H54 (cell line): ENCODE measurements at places on chromosomes 7 and 10.

GRCh38 chr10:11702264-11702663 is 39.9 kb upstream of the ECHDC3 start:
- DNase-seq: no peak

DNA sequence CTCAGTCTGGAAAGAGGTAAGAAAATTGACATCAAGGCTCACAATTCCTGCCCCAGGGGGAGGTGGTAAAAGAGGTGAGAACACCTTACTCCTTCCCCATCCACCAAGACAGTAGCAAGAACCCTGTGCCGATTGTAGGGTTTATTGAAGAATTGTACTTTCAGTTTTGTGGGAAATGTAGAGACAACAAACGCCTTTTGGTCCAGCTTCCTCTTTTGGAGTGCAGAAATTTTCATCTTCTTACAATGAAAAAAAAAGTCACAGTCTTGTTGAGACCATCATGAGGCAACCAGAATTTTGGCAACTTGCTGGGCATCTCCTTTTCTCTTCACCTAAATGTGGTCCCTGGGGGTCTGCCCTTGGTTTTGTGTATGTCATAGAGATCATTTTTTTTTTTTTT is 217.7 kb downstream of the TMEM178B start:
- DNase-seq: no peak

DNA sequence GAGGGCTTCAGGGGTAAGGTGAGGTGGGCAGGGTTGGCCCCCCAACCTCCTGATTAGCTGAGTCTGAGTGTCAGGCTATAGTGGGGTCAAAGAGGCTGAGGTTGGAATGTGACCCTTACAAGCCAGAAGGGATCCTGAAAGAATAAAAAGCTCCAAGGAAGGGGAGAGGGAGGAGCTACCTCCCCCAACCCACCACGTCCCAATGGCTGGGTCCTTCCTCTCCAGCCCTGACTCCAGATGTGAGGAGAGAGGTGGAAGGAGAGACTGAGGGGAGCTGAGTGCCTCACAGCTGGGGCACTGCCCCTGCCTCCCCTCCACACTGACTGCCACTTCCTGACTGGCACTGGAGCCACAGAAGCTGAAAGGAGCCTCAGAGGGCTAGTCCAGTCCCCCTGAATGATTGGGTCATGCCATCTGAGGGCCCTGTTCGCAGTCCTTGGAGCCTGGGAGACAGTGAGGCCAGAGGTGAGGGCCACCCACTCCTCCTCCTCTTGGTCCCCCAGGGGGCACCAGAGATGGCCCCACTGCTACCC is 20.6 kb downstream of the IMPDH1 start:
- no peak for DNase-seq

DNA sequence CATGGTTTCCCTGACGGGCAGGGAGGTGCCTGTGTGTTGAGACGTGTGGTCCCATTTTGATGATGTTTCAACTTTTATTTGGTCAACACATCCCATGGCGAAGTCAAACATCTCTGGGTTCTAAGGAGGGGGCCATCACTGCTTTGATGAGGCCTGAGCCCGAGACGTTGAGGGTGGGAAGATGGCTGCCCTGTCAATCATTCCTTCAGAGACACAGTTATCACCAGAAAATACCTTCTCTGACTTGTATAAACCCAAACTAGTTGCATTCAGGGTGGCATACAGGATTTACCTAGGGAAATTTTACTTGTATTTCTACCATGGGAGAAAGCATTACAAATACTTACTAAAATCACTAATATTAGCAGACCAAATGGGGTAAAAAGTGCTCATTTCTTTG is 64.6 kb downstream of the VOPP1 start:
- no peak for DNase-seq

GRCh38 chr10:23442936-23443335 is 4.1 kb downstream of the OTUD1 start:
- peak; percentile 45 for DNase-seq

- no peak for DNase-seq
These were observed 79.7 kb downstream of the ATE1 start for GRCh38 chr10:121848082-121848481.

DNA sequence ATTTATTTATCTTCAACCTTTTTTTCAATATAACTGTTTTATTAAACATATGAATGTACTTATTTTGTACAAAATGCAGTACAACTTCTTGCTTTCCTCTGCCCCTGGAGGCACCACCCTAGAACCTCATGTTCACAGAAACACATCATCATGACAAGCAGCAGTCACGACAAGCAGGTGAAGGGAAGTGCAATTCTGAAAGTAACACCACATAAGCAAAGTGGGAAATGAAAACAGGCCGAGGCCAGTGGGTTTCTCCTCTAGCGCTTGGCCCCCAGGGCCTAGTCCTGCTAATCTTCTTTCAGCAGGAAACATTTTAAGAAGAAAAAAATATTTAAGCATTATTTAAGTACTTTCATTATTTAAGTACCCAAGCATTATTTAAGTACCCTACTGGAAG is 598.1 kb downstream of the SH2D4B start:
- DNase-seq: no peak

DNA sequence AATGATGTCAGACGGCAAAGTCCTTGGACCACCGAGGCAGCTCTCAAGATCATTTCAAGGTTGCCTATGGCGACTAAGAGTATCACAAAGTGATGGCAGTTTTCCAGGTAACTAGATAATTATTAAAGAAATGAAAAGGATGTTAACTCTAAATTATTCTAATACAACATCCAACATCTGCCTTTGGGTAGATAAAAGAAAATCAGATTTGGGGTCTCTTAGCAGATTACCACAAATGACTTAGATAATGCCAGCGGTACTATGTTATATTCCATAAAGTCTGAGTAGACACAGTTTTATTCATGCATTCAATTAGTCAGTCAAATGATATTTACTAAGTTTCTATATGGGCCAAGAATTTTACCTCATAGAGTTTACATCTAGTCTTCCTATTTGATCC is 441.3 kb downstream of the NEBL start:
- DNase-seq: no peak

DNA sequence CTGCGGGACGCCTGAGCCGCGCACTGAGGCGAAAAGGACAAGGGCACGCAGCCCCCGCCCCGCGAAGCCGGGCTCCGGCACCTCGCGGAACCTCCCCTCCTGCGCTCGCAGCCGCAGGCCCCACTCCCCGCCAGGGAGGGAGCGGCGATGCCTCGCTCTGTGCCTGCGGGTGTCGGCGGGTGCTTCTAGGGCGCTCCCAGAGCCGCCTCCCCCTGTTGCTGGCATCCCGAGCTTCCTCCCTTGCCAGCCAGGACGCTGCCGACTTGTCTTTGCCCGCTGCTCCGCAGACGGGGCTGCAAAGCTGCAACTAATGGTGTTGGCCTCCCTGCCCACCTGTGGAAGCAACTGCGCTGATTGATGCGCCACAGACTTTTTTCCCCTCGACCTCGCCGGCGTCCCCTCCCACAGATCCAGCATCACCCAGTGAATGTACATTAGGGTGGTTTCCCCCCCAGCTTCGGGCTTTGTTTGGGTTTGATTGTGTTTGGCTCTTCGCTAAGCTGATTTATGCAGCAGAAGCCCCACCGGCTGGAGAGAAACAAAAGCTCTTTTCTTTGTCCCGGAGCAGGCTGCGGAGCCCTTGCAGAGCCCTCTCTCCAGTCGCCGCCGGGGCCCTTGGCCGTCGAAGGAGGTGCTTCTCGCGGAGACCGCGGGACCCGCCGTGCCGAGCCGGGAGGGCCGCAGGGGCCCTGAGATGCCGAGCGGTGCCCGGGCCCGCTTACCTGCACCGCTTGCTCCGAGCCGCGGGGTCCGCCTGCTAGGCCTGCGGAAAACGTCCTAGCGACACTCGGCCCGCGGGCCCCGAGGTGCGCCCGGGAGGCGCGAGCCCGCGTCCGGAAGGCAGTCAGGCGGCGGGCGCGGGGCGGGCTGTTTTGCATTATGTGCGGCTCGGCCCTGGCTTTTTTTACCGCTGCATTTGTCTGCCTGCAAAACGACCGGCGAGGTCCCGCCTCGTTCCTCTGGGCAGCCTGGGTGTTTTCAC is 519 bp downstream of the ITGB8 start:
- DNase-seq: peak; percentile 61

GRCh38 chr10:88106366-88106765 is 242.9 kb downstream of the PTEN start:
- DNase-seq: no peak

DNA sequence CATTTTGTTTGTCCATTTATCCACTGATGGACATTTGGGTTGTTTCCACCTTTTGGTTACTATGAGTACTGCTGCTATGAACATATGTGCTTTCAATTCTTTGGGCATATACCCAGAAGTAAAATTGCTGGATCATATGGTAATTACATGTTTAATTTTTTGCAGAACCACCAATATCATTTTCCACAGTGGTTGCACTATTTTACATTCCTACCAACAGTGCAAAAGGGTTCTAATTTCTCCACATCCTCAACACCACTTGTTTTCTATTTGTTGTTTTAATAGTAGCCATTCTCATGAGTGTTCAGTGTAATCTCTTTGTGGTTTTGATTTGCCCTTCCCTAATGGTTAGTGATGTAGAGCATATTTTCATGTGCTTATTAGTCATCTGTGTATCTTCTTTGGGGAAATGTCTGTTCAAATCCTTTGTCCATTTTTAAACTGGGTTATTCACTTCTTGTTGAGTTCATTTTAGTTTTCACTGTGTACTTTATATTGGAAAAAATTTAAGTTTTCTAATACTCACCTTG is 101.9 kb downstream of the HIBADH start:
- no peak for DNase-seq

GRCh38 chr7:130900471-130901076 is 166.6 kb upstream of the KLF14 start:
- no peak for DNase-seq

DNA sequence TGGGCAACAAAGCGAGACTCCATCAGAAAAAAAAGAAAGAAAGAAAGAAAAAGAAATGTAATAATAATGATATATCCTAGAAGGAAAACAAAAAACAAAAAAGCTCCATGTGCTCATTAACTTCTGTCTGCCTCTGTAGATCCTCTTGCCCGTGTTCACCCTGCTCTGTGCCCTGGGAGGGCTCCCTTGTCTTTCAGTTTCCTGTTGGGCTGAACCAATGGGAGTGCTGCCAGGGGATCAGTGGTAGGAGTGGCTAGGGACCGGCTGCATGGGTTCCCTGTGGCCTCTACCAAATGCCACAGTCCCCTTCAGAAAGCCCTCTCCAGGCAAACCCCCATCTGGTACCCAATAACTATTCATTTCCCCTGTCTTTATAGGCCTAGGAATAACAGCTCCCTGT is 51.8 kb upstream of the PARD3 start:
- no peak for DNase-seq

DNA sequence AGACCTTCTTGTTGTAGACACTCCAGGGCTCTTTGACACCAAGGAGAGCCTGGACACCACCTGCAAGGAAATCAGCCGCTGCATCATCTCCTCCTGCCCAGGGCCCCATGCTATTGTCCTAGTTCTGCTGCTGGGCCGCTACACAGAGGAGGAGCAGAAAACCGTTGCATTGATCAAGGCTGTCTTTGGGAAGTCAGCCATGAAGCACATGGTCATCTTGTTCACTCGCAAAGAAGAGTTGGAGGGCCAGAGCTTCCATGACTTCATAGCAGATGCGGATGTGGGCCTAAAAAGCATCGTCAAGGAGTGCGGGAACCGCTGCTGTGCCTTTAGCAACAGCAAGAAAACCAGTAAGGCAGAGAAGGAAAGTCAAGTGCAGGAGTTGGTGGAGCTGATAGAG is 5.5 kb downstream of the GIMAP7 start:
- DNase-seq: no peak

DNA sequence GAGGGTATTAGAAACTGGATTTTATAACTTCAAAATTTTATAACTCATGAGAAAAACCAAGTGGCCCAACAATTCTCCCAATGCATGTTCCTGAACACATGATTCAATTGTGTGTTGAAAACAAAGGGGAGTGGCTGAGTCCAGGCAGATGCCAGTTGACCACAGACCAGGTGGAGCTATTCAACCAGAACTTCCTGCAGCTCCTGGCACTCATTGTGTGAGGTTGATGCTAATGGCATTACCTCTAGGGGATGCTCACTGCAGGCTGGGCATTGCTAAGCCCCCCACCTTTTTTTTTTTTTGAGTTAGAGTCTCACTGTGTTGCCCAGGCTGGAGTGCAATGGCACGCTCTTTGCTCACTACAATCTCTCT is 20.3 kb downstream of the MYOF start:
- DNase-seq: no peak

- no peak for DNase-seq
These were observed 133.6 kb downstream of the NPY start for GRCh38 chr7:24417526-24418120.

DNA sequence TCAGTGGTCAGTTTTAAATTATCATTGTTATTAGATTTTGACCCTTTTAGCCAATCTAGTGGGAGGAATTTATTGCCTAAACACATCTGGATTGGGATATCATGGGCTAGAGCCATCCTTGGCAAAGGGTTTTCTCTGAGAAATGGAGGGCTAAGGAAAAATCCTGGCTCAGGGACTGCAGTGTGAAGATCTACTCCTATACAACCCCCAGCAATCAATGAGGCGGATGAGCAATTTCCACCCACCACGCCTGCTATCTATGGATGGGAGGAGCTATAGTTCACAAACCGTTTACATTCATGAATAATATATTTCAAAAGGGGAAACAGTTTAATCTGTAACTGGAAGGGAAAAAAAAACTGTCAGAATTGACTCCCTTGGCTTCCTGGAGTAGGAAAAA is 2.7 kb downstream of the CAV1 start:
- DNase-seq: no peak

DNA sequence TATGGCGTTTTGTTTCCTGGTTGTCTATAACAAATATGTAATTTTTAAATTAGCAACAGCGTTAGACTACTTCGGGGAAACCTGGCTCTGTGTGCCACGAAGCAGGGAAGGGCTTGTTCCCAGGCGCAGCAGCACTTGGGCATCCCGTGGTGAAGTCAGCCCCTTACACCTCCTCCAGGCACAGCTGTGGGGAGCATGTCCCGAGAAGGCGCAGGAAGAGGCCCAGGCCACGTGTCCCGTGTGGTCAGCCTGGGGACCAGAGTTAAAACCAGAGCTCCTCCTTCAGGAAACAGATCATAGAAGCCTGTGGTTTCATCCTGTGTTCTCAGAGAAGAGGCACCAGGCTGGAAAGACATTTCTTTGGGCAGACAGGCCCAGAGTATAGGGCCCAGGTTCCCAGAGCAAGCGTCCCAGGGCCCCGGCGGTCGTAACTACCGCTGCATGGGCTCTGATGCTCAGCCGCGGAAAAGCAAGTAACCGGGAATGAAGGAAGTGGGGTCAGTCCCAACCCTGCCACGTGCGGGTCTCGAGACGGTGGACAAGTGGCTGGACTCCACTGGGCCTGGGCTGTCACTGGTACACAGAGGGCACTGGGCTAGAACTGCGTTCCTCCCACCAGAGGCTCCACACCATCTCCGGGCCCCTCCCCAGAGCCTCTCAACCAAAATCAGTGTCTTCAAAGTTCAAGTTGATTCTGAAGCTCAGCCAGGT is 7.1 kb downstream of the NUDT1 start:
- DNase-seq: peak; percentile 100

GRCh38 chr7:100602889-100603725 is 944 bp downstream of the PCOLCE start:
- DNase-seq: no peak

GRCh38 chr7:95865716-95866371 is 93.5 kb downstream of the DYNC1I1 start:
- DNase-seq: no peak

GRCh38 chr7:7738177-7738576 is 19.8 kb upstream of the RPA3 start:
- DNase-seq: no peak
